Stimulated activated CD4-positive, alpha-beta T cell treated with anti-CD3 and anti-CD28 coated beads, TNF-alpha, amount 100 ng/mL, for 48 hours (primary cell): ENCODE measurements at places on chromosomes 2 and 18.
A peak's percentile ranks its signal among the peaks of the same experiment; 100 is the strongest.

- no peak for DNase-seq
Measured at GRCh38 chr2:147232225-147232669, 612.6 kb upstream of the ACVR2A start.

GRCh38 chr2:18085593-18085992 is 207.1 kb downstream of the KCNS3 start:
- no peak for DNase-seq

DNA sequence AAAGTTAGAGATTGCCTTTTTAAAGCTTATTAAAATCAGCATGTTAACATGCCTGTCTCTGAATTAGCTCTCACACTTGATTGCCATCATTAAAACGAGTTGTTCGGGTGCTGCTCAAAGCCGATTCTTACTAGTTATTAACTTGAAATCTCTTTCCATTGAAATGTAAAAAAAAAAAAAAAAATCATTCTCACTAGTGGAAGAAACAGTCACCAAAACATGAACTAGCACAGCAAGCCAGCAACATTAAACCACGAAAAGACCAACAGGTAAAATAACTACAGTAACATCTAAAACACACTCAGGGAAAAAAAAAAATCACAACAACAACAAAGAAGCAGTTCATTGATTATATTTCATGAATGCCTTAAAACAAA is 264.5 kb downstream of the MEIS1 start:
- DNase-seq = no peak

GRCh38 chr2:20049637-20050036 is 1.8 kb downstream of the LAPTM4A start:
- DNase-seq = no peak

GRCh38 chr2:223076573-223076972 is 24.6 kb downstream of the KCNE4 start:
- DNase-seq = no peak

DNA sequence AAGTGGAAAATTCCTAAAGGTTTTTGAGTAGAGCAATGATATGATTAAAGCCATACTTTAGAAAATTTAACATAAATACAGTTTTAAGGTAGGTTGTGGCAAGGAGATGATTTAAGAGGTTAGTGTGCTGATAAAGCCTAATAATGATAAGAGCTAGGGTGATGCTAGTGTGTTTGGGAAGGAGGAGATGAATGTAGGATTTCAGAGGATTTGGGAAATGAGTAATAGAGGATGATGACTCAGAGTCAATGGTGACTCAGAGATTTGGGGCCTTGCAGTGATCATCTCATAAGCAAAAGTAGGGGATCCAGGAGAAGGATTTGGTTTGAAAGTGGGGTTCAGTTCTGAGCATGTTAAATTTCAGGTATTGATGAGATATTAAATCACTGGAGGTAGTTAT is 23.3 kb downstream of the STAMBP start:
- no peak for DNase-seq

DNA sequence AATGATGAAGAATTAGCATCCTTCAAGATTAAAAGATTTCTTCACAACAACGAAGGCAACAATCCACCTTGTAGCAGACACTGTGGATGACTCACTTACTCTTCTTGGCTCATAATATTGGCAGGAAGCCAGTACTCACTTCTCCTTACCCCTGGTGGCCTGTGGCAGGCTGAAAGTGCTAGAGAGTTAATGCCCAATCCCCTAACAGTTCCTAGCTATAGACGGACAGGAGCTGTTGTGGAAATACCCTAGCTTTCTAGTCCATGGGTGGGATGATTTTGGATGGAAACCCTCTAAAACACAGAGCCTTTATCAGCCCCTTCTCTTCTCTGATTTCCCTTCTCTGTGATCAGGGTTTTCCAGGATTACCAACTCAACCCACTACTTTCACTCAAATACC is 128.6 kb upstream of the NYAP2 start:
- no peak for DNase-seq

DNA sequence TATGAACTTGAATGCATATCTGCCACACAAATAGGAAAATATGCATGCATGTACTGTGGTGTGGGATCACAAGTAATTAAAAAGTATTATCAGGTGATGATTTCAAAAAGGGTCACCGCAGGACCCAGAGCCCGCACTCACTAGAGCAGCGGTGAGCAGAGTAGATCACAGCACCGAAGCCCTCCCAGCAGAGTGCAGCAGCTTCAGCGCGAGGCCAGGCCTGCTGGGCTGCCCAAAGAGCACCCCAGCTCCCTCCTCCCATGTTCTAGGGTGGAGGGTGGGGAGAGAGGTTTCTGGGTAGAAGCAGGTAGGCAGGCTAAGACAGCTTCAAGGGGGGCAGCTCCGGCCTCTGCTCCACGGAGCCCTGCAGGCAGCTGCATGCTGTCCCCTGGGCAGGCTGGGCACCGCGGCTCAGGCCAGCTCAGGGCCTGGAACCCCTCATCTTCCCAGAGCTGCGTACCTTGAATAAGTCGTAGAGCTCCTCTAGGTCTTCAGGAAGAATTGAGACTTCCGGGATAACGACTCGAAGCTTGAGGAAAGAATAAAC is 24.9 kb downstream of the RPL31 start:
- DNase-seq = no peak

DNA sequence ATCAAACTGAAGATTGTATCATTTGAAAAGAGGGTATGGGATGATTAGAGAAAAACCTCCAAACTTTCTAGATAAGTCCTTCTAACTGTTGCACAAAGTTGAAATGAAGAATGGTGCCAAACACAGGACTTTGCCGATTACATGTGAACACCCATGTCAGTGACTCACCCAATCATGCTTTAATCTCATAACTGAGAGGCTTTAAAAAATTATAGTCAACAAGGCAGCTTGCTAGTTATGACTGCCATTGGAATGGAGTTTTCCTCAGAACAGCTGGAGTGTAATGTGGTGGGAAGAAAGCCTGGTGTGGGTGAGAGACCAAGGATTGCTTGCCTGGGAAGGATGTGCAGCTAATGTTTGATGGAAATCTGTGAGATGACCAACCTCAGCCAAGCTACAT is 98.2 kb upstream of the ALPP start:
- DNase-seq = no peak

GRCh38 chr2:57906152-57906732 is 140.4 kb upstream of the VRK2 start:
- no peak for DNase-seq

DNA sequence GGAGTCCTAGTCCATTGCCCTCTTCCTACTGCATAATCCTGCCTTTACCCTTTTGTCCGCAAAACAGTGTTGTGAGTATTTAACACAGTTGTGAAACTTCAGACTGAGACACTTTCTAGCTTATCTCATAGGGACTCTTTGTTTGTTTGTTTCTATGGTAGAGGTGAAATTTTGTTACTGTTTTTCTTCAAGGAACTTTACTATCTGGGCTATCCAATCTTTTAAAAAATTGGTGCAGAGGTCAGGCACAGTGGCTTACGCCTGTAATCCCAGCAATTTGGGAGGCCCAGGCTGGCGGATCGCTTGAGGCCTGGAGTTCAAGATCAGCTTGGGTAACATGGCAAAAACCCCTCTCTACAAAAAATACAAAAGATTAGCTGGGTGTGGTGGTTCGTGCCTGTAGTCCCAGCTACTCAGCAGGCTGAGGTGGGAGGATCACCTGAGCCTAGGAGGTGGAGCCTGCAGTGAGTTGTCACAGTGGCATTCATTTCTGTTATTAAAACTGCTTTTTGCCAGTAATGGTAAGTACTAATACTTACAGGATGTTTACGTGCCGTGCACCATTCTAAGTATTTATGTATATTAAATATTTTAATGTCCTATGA is 18.8 kb downstream of the GMCL1 start:
- no peak for DNase-seq

GRCh38 chr2:121034551-121034950 is 250.5 kb downstream of the TFCP2L1 start:
- no peak for DNase-seq

DNA sequence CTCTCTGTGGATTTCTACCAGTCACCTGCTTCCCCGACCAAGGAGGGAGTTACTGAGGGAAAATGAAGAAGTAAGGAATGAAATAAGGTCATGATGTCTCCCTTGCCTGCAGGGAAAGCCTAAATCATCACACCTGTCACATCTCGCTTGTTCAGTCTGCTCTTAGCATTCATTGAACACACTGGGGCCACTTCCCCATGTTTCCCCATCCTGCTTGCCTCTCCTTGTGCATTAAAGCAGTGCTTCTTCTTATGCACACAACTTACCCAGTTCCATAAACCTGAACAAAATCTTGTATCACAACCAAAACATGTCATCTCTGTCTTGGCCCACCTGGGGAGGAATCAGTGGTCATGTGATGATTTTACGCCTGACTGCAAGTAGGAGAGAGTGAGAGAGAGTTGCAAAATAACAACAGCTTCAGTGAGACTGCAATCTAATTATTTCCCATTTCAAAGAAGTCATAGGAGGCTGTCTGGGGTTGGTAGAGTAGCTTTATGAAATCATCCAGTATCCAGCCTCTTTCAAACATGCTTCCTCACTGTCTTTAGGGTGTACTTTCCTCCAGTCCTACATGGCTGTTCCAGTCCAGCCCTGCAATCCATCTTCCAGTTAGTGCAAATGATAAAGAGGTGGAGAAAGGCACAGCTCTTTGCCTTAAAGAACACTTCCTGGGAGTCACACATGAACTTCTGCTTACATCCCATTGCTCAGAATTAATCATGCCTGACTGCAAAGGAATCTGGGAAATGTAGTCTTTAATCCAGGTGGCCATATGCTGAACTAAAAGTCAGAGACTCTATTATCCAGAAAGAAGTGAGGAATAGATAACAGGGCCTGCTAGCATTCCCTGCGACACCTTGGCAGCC is 220.1 kb downstream of the HAUS1 start:
- no peak for DNase-seq

DNA sequence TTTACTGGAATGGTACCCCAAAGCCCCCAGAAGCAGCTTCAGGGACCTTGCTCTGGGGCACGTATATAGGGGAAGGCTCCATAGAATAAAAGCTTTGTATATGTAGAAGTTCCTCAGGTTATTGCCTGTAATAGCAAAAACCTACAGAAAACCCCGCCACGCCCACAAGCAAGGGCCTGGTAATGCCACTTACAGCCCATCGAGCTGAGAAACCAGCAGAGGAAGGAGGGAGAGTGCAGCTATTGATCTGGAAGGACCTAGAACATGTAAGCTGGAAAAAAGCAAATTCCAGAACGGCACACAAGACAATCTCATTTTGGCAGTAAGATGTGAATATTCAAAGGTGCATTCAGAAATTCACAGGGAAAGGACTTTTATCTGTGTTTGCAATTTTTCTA is 15.8 kb downstream of the HS1BP3 start:
- DNase-seq = no peak

GRCh38 chr2:95014126-95014708 is 11.3 kb upstream of the MAL start:
- DNase-seq = no peak

- DNase-seq = peak; percentile 6
Measured at GRCh38 chr2:144659731-144660275, 139.9 kb upstream of the ZEB2 start.

DNA sequence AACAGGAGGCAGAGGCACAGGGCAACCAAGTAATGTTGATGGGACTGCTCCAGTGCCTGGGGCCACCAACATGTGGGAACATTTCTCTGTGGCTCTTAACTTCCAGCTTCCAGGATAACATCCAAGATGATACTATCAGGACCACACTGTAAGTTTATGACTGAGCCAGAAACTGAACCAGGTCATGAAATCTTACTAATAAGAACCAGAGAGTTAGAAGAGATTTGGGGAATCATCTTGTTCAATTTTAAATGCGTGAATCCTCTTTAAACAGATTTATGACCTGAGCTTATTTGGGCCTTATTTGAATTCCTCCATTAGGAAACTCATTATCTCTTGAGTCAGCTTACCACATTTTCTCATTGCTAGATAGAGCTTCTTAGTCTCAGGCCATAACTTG is 45.0 kb downstream of the MAP2 start:
- no peak for DNase-seq

DNA sequence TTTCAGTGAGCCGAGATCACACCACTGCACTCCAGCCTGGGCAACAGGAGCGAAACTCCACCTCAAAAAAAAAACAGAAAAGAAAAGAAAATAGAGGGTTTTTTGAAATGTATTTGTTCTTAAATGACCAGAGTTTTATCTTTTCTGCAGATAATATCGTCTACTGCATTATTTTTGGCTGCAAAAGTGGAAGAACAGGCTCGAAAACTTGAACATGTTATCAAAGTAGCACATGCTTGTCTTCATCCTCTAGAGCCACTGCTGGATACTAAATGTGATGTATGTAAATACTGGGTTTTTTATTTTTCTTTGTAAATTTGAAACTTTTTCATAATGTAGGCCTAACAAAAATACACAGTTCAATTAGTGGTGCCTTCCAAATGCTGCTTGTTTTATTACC is 18.1 kb downstream of the CCNT2 start:
- no peak for DNase-seq

DNA sequence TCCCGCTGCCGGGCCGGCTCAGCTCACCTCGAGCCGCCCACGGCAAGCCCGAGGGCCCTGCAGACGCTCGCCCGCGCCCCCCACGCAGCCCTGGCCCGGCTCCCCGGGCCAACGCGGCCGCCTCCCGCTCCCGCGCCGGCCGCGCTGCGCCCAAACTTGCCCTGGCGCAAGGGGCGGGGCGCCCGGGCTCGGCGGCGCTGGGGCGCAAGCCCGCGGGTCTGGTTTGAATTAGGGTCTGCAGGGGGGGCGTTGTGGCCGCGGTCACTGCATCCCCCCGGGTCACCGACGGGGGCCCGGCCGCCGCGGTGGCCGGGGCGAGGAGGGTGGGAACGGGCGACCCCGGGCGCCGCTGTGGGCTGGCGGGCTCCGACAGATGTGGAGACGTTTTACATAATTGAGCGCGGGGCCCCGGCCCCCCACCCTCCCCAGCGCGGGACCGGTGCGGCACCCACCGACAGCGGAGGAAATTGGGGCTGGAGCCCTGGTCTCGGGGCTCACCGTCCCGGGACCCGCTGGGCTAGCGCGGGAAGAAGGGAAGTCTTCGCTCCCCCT is 690 bp downstream of the SDC1 start:
- no peak for DNase-seq

DNA sequence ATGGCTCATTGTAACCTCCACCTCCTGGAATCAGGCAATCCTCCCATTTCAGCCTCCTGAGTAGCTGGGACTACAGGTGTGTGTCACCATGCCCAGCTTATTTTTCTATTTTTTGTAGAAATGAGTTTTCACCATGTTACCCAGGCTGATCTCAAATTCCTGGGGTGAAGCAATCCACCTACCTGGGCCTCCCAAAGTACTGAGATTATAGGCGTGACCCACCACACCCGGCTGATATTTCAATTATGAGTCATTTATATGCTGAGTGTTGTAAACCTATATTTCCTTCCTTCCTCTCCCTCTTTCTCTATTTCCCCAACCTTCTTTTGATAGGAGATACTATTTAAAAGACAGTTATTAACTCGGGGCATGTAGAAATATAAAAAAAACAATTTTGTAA is 469.6 kb upstream of the ID2 start:
- DNase-seq = no peak
